ENCODE measurements at places on chromosomes 12 and 14.

DNA sequence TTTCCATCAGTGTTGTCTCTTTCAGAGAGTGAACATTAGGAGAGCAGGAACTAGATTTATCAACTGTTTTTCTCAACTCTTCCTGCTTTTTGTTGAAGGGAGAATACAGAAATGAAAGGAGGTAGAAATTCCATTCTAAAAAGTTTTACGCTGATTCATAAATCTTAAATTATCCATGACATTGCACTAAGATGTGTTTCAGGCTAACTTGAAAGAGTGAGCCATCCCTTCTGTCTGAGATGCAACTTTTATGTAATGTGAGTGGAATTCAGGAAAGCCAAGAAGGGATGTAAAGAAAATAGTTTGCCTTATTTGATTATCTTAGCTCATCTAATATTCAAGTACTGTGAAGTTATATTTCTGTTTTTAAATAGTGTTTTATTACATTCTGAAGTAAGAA, 349.5 kb upstream of the RGS6 start:
- DNase-seq = no peak

DNA sequence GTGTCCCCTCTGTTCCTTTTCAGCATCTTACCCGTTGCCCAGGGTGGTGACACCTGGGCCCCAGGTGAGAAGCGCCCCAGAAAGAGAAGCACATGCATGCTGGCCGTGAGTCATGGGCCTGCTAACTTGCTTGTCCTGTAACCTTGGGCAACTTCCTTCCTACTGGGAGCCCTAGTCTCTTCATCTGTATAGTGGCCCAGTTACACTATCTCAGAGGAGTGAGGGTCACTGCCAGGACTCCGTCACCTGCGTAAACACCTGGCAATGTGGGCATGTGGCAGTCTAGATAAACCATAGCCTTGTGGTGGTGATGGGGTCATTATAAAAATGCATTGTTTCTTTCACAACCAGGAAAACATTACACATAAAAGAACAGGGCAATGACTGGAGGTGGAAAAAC, 125.2 kb downstream of the SLC25A47 start:
- DNase-seq = no peak

GRCh38 chr12:25792031-25792430, 166.5 kb upstream of the RASSF8 start:
- DNase-seq = no peak

DNA sequence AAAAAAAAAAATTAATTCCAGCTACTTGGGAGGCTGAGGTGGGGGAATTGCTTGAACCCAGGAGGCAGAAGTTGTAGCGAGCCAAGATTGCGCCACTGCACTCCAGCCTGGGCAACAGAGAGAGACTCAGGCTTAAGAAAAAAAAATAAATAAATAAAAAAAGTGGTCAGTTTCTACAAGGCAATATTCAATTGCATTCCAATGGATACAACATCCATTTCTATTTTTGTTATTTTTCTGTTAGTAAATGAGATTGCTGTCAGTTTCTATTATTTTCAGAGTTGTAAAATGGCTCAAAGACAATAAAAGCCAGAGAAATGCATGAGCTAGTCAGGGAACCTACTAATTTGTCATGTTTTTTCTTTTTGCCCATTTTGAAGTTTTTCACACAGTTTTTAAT, 119.2 kb downstream of the PDE3A start:
- DNase-seq = no peak

DNA sequence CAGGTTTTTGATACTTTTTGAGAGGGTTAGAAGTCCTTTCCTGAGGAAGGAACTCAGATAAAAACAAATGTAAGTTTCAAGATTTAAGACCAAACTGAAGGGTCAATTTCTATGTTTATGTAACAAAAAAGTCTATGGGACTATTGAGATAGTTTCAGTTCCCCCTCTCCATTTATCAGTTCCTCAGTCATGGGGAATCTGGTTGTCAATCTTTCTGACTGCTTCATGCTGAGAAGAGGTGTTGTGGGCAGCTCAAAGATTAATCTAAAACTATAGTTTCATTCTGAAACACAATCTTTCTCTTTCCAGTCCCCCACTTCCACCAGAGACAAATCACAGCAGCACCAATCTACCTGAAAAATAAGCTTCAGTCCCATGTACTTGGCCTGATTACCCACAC, 93.7 kb downstream of the KCNMB4 start:
- DNase-seq = no peak

- DNase-seq = no peak
These were observed 35.1 kb downstream of the NR1H4 start for GRCh38 chr12:100508751-100509150.

DNA sequence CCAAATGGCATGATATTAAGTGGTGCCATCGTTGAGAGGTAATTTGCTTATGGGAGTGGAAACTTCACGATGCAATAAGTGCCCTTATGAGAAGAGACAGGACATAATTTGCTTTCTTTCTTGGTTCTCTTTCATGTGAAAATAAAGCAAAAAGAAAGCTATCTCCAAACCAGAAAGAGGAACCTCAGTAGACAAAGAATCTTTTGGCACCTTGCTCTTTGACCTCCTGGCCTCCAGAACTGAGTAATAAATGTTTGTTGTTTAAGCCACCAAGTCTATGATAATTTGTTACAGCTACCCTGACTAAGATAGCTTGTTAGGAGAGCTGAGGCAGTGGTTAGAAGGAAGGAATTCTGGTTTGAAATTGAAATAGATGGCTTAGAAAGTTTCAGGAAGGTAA, 39.6 kb downstream of the CCER1 start:
- DNase-seq = no peak

DNA sequence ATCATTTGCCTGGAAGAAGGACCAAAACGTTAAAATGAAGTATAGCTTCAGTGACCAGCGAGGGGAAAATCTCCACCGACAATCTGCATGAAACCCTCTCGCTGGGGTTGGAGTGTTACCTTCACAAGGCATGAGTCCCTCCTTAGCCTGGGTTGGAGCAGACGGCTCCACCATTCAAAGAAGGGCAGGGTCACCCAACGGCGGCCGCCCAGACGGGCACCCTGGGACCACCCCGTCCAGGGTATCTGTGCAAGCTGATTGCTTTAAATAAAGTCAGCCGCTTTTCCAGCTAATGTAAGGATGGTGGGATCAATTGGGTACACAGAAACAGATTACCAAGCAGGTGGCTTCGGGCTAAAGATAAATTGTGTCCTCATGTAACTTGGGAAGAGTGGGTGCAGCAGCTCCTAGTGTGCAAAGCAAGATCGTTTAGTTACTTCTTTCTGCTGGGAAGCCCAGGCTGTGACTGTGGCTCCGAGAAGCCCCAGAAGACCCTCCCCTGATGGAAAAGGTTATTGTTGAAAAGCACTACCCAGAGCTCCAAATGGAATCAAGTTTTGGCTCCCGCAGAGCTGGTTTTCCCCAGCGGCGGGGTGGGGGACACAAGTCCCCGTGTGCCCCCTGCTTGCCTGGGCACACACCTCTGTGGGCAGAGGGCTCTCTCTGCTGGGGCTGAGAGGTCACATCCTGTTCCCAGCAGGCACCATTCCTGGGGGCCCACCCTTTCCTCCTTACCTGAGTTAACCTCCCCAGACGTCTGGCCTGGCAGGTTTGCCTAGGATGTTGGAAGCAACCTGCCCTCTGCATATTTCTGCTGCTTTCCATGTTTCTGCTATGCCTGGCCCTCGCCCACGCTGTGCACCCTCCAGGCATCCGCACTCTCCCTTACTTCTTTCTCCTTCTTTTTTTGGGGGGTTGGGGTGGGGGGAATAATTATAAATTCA, 318.6 kb upstream of the DIO3 start:
- no peak for DNase-seq

DNA sequence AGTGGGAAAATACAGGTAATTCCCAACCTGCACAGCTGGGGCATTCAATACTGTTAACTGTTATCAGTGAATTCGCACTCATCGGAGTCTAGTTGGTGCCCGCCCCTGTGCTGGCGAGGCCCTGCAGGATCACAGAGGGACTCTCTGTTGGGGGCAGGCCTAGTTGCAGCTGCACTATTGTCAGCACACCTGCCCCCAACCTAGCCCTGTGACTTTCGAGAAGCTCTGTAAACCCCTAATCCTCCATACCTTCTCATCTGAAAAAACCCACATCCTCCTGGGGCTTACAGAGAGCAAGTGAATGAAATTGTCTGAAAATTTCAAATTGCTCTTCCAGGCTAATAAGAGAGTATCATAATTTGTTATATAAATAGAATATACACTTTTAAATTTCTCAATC, 132.2 kb upstream of the NUDT4 start:
- DNase-seq = no peak

DNA sequence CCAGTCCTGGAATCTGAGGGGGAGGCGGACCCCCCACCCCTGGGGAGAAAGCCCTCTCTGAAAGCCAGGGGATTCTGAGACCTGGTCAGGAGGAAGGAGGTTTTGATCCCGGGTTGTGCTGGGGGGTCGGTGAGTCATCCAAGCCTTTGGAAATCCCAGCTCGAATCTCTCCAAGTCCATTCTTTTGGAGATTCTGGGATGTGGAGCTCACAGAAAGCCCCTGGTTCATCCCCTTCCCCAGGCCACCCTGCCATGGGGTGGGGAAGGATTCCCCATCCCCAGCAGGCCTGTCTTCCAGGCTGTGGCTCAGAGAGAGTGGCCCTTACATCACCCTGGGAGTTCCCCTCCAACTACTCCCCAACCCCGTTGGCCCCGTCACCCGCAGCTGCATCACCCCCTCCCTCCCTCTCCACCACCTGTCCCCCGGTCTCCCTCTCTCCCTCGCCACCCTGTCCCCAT, 14.3 kb downstream of the EXOC3L4 start:
- no peak for DNase-seq

DNA sequence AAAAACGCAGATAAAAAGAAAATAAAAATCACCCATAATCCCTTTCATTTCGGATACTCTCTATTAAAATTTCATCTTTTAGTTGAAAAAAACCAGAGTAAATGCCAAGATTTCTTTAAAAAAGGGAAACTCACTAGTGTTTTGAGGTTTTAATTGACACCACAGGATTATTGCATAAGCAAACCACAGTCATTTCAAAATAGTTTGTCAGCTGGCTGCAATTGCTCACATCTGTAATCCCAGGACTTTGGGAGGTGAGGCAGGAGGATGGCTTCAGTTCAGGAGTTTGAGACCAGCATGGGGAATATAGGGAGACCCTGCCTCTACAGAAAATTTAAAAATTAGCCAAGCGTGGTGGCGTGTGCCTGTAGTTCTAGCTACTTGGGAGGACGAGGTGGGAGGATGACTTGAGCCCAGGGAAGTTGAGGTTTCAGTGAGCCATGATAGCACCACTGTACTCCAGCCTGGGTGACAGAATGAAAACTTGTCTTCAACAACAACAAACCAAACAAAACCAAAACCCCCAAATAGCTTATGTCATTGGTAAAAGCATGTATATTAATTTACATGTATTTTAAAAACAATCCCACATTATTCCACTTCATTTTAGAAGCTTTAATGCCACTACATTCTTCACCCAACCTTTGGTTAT, 48.8 kb downstream of the SYNE2 start:
- DNase-seq = no peak

DNA sequence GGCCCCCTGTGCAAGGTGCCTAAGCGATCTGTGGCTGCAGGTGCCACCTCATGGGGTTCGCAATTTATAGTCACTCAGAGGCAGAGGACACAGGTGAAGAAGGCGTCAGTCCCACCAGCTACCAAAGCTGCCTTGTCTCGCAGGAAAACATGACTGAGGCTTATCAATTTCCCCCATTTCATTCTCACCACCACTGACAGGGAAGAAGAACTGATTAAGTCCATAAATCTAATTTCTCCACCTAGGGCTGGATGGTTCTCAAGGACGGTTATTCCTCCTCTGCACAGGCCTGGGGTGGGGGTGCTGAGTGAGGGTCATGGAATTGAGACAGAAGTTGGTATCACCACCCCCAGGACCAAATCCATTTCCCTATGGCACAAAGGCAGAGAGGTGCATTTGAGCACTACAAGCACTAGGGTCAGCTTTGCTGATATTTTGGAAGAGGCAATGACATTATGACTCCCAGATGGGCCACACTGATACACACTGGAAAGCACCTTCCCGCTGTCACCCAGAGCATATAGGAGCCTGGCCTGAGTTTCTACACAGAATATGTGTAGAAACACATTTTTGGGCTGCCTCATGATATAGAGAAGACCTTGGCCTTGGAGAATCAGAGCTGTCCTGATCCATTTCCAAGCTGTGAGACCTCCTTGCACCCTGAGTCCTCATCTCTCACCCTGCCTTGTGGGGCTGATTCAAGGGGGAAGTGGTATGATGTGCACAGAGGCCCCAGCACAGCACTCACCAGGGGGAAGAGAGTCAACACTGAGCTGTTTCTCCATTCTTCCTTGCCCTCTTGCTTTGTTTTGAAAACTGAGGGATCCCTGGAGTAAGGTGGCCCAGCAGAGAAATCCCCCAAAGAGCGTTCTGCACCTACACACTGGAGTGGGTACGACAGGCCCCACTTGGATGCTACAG, 59.4 kb downstream of the PITPNM2 start:
- no peak for DNase-seq

DNA sequence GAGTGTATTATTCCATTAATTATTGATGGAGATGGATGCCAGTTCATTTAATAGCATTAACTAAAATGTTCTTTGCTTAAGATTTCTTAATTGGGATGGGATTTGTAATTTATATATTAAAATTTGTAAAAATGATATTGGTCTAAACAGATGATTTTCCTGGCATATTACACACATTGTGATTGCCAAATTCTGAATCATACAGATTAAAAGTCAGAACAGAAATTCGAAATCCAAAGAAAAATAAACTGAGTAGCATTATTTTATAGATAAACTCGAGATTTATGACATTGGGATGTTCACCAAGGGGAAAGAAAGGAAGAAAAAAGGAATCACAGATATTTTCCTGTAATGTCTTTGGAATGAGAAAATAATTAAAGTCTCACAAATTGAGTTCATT, 481.1 kb downstream of the CCER1 start:
- DNase-seq = no peak

DNA sequence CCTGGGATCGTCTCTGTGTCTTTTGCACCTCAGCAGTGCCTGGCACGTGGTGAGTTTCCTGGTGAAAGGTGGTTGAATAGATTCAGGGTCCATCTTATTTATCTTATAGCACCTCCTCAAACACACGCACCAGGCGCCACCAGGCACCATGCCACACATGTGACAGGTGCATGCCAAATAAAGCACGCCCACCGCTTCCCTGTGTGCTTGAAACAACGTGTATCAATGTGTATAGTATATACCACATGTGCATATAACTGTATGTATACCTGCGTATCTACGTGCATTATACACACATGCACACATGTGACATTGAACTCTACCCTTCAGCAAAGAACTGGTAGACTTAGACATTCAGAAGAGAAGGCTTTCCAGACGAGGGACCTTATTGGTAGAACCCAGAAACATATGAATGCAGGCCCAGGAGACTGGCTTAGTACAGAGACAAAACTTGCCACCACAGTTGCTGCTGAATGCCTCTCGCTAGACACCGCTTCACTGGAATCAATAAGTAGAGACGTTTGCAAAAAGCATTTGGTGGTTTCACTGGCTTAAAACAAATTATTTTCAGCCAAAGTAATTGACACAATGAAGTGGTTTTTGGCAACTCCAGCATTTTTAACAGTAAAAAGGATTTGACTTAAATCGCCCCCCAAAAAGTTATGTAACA, 10.0 kb downstream of the EML1 start:
- no peak for DNase-seq

DNA sequence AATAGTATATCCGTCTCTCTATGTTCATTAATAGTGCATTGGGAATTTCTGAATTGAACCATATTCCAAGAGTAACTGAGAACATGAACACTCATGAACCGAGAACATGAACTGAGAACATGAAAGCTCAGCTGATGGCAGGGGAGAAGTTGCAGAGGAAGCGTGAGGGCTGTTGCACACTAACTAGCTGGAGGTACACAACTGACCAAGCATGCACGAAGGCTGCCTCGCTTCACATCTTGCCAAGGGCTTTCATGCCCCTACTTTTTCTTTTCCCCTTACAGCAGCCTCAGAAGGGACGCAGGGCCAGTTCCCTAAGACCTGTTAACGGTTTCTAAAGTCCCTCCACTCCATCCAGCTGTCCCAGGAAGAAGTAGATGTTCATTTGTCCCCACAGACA, 4.3 kb downstream of the RNASE1 start:
- DNase-seq = no peak

Measured in NCI-H748 treated with DMSO at 0.1 percent for 48 hours (cell line).